Smooth muscle cell of the pulmonary artery (primary cell): ENCODE measurements at places on chromosomes 7 and 10. TPM values are rescaled to one million over a fixed set of nuclear protein-coding genes. Genes with fewer than 3 reads are reported as not detected.

The NFE2L3 gene
- total RNA-seq: 0.98 and 3.0 TPM in 2 replicates

The TMEM178B gene
- total RNA-seq: 0.52 and 2.3 TPM in 2 replicates

The PODXL gene
- total RNA-seq: 1.6 and 23.8 TPM in 2 replicates

The CAMK2G gene
- 35.3 and 36.7 TPM in 2 replicates for total RNA-seq

The C7orf57 gene
- total RNA-seq: not detected in 2 replicates

The CTNNA3 gene
- 0.03 and 0.13 TPM in 2 replicates for total RNA-seq
